Activated naive CD4-positive, alpha-beta T cell treated with anti-CD3 and anti-CD28 coated beads, Interleukin-2, amount 50 U/mL, for 72 hours (primary cell): ENCODE measurements at places on chromosomes 5 and 9.

DNA sequence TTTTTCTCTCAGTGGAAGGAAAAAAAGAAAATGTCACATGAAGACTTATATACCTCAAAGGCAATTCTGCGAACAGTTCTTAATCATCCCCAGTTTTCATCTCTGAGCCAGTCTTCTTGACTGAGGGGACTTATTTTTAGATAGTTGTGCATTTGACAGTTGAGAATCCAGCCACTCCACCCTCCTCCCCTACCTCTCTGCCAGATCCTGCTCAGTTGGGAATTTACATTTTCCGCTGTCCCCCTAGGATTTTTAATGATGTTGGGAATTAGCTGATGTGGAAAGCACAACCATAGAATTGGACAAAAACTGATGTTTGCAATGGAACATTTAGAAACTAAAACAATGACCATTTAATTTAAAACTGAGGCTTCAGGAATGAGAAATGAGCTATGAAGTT, 194.3 kb upstream of the PIK3R1 start:
- no peak for DNase-seq

DNA sequence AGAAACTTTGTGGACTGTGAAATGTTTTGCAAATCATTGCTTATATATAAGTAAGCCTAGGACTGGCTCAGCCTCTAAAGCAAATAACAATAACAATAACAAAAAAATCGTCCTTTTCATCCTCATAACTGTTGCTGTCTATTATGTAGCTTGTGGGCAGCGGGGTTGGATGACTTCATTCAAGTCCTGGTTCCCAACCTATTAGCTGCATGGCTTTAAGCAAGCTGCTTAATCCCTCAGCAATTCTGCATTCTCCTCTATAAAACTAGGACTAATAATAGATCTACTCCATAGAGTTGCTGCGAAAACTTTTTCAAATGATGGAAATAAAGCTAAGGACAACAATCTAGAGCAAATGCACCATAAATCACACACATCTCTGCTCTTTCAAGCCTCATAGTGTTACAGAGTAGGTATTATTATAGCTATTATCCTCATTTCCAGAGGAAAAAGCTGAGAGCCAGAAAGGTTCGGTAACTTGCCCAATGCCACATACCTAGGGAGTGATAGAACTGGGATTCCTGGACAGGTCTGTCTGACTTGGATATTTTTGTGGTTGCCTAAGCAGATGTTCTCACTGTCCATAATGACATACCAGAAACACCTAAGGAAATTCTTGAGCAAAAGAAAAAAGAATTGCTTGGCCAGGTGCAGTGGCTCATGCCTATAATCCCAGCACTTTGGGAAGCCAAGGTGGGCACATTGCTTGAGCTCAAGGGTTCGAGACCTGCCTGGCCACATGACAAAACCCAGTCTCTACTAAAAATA, 98.8 kb upstream of the ADRA1B start:
- DNase-seq = no peak

DNA sequence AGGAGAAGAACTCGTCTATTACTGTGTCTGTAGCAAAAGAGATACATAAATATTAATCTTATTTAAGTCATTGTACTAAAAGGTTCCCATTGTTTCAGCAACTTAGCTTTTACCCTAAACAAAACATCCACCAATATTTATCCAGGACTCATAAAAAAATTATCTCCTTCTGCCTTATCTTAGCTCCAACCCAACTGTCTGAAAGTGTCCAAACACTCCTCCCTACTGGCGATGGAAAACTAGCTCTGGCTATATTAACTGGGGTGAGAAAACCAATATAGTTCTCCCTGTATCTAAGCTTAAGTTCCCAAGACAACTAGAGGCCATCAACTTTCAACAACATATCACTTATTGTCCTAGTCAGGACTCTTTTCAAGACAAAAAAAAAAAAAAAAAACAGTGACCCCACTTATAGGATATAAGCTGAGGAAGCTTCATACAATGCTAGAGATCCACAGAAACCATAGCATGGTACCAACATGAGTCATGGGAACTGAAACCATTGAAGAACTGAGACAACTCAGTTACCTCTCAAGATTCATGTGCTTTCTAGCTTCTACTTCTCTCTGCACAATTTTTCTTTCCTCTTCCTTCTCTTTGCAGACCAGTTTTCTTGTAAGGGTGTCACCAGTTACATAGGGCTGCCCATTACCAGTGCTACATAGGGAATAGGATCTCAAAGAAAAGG, 150.7 kb upstream of the RASA1 start:
- DNase-seq = no peak

DNA sequence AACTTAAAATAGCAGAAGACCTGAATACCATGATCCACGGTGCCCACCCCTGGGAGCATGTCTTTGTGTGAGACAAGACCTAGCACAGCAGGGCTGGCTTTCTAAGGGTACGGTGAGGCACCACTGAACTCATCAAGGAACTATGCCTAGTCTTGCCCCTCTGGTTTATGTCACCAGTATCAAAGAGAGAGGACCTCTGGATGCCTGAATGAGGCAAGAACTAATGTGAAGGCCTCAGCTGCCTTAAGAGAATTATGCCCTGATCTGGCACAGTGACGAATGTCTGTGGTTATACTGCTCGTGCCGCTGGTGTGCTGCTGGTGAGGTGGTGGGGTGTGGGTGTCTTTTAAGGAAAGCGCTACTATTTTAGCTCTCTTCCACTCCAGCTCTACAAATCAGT, 23.0 kb downstream of the NREP start:
- DNase-seq = no peak

- DNase-seq = no peak
Observed at GRCh38 chr5:36423578-36424307, 122.0 kb upstream of the RANBP3L start.

DNA sequence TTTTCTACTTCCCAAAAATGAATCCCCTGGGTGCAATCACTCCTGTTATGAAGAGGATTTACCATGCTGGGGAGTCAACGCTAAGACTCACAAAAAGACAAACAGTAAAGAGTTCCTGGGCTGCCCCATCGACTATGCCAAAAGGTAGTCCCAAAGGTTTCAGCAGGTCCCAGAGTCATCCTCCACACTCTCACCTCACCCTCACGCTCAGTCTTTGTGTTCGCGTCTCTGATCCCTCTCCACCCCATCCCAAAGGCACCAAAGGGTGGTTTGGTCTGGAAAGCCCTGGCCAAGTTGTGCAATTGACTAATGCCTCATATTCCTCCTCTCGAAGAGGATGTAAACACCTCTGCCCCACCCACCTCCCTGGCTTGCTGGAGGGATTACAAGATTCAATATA, 240.2 kb upstream of the NFIL3 start:
- no peak for DNase-seq

- DNase-seq = no peak
Observed at GRCh38 chr5:171537070-171537849, 117.8 kb downstream of the FGF18 start.

DNA sequence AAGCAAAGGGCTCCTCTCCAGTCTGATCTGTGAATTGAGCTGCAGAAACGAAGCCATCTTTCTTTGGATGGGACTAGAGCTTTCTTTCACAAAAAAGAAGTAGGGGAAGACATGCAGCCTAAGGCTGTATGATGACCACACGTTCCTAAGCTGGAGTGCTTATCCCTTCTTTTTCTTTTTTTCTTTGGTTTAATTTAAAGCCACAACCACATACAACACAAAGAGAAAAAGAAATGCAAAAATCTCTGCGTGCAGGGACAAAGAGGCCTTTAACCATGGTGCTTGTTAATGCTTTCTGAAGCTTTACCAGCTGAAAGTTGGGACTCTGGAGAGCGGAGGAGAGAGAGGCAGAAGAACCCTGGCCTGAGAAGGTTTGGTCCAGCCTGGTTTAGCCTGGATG, 82.1 kb downstream of the PIK3R1 start:
- no peak for DNase-seq

DNA sequence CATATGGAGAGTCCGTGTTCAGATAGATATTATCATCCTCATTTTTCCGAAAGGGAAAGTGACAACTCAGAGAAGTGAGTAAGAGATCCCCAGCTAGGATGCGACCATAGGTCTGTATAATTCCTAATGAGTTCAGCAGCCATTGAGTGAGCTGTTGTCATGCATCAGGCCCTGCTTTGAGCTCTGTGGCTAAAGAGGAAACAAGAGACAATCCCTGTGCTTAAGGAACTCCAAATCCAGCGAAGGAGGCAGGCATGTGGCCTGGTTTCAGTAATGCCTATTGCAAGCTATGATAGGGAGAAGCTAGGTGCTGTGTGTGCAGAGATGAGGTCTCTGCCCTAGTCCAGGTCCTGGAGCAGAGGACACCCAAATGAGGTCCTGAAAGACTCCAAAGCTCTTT, 192.8 kb downstream of the ACTL7B start:
- no peak for DNase-seq

DNA sequence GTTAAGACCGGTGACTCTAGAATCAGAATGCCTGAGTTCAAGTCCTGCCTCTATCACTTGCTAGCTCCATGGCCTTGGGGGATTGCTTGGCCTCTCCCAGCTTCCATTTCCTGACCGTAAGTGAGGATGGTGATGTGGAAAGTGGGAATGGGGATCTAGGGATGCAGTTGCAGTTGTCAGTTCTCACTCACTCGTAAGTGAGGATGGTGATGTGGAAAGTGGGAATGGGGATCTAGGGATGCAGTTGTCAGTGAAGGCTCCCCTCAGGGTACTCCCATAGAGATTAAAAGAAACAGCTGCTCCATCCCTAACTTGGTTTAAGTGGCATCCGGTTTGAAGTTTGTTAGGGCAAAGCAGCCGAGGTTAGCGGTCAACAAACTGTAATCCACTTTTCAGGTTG, 3.0 kb upstream of the IL9 start:
- no peak for DNase-seq

DNA sequence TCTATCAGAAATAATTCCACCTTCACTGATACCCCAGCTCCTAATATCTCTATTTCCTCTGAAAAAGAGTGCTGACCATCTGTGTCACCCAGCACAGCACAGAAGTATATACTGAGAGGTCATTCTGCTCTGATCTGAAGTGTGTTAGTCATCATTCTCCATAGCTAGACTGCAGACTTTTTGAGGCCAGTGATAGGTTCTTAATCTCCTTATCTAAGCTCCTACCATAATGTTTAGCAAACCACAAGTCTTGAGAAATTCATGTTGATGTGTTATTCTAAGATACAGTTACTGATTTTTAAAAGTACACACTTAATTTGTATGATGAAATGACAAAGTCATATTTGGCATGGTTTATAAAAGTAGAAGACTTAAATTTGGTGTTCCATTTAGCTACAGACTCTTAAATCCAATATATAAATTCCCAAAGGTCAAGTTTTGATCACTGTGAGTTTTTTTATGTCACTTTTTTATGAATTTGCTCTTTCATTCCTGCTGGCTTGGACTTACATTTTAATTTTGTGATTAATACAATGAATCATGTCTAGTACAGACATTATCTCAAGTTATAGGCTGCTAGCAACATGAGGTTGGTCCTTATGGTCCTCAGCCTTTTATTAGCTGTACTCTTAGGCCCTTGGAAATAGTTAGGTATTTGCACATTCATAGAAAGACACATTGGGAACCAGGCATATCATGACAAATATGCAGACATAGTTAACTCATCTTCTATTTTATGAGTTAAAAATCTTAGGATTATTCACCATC, 380.8 kb downstream of the EBF1 start:
- DNase-seq = no peak

DNA sequence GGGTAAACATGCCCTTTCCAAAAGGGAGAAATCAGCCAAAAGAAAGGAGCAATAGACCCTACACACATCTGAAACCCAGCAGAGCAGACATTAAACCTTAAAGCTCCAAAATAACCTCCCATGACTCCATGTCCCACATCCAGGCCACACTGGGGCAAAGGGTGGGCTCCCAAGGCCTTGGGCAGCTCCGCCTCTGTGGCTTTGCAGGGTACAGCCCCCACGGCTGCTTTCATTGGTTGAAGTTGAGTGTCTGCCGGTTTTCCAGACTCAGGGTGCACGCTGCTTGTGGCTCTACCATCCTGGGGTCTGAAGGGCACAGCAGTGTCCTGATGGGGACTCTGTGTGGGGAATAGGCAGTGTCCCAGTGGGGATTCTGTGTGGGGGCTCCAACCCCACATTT, 146.5 kb downstream of the ZDHHC21 start:
- no peak for DNase-seq

DNA sequence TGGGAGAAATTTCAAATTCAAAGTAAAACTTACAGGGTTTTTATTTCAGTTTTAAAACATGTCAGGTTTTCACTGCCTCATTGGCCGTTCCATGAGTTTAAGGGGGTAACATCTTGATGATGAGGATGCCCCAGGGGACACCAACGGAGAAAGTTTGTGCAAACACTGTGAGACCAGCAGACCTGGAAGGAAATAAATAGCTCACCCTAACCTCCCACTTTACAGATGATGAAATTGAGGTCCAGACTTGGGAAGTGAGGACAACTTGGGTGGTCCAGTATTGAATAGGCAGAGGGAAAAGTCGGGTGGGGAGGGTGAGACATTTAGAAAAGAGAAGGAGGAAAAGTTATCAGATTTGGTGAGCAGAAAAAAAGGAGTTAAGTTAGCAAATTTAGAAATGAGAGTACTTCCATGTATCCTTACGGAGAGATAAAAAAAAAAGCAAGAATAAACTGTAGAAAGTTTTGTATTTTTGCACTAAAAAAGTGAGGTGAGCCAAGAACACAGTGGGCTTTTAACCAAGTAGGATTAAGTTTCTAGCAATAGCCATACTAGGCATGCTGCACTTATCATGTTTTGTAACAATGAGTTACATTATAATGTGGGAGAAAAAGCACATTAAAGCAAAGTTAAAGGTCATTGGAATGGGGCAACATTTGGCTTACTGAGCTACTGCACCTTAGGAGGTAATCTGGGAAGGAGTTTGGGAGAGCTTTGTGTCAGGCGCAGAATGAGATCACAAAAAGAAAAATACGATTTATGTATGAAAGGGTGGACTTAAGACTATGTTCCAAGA, 125.1 kb downstream of the GAS1 start:
- no peak for DNase-seq

DNA sequence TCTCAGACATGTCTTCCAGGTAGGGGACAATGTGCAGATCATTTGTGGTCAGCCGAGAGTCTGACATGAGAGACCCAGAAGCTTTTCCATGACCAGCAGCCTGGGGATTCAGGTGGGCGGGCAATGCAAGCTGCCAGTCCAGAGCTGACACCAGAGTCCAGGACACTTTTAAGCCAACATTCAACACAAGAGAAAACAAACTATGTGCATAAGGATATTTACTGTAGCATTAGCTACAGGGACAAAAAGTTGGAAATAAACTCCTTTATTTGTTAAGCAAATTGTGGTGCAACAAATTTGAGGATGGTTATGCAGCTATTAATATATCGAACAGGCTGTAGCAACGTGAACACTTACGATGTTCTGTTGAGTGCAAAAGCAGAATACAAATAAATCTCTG, 9.9 kb upstream of the RNF130 start:
- no peak for DNase-seq

GRCh38 chr9:21682981-21683380, 119.5 kb upstream of the MTAP start:
- DNase-seq = no peak
